ENCODE measurements at places on chromosomes 1 and 21.

DNA sequence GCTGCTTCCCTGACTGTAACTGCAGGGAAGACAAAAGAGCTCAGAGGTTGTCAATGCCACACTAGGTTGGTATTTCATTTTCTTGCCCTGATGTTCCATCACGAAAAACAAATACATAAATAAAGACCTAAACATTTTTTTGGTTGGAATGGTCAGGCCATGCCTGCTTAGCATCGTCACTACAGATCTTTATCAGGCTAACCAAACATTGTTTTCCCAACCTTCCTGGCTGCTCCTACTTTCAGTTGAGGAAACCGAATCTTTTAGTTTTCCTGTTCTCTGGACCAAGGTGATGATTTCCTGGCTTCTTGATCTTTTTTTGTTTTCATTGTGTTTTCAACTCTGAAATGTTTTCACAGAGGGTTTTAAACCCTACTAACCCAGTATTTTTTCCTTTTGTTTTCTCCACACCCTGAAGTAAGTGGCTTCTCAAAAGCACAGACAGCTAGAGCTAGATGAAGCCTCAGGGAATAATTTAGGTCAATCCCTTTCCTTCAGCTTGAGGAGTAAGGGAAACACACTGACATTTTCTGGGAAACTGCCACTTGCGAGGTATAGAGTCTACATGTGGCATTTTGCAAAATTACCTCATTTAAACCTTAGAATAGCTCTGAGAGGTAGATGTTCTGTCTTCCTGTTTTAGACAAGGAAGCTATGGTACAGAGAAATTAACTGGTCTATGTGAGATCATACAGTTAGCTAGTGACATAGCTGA is 67.2 kb upstream of the CNN3 start:
- DNase-seq = no peak

DNA sequence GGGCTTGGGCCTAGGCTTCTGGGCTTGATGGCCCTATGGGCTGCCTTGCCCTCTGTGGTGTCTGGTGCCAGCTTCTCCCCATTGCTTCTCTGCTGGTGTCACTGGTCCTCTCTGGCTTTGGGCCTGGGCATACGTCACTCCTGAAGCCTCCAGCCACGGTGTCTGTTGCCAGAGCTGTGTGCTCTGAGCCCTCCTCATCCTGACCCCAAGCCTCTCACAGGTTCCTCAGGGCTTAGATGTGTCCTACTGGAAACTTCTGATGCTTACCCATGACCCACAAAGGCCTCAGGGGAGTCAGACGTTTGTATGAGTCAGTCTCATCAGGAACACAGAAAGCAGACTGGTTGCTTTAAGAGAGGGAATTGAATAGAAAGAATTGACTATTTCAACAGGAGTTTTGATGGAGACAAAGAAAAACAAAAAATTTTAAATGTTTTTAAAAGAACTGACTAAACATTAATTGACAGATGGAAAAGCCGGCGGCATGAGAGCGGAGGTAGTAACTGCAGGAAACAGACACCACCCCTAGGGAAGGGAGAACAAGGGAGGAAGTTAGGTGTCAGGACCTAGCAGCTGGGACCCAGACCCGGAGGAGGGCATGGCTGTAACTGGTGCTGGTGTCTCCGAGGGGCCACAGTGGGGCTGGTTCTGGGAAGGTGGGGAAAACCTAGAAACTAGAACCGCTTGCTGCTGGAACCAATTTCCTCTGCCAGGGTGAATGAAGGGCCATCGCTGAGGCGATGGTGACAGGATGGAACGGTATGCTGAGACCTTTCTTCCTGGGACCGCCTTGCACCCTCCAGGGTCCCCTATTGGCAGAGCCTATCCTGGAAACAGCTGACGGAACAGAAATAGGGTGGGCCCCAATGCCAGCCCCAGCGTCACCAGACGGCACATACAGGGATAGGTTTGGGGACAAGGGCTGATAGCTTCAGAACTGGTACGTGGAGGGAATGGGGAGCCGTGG is 40.0 kb upstream of the CITED4 start:
- DNase-seq = peak; percentile 45

GRCh38 chr1:3774276-3774945 is 1.9 kb downstream of the SMIM1 start:
- DNase-seq = no peak

DNA sequence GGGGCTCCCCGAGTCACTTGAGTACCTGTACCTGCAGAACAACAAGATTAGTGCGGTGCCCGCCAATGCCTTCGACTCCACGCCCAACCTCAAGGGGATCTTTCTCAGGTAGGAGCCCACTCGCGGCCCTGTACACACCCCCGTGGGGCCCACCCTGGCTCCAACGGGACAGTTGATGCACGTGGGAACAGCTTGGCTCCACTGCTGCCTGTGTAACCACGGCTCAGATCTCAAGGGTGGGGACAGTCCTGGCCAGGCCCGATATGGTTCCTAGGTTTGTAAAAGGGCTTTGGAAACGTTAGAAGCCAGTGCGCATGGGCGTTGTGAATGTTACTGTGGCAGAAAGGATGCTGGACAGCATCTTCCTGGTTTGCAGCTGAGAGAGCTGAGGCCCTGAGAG is 18.8 kb downstream of the PODN start:
- no peak for DNase-seq

DNA sequence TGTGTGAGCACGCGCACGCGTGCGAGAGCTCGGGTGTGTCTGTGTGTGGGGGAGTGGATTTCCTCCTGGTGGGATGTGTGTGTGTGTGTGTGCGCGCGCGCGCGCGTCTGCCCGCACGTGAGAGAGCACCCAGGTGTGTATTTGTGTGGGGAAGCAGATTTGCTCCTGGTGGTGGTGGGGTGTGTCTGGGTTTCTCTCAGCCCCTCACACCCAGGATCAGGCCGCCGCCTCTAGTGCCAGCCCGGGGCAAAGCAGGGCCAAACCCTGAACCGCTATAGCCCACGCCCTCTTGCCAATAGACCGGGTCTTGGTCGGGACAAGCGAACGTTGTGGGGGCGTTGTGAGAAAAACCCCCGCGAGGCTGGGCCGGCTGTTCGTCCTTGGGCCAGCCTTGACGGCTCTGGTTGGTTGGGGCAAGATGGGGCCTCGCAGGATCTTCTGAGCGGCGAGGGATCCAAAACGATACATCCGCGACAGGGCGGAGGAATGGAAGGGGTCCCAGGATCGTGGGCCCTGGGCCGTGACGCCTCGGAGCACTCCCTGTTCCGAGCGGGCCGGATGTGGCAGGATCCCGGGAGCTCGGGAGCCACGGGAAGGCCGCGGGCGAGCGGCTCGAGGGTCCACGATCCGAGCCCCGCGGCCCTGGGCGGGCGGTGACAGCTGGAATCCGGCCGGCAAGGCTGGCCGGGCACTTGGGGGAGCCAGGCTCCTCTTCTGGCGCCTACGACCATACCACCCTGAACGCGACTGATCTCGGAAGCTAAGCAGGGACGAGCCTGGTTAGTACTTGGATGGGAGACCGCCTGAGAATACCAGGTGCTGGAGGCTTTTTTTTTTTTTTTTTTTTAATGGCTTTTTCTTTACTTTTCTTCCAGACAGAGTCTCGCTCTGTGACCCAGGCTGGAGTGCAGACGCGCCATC is 68.2 kb downstream of the RNF187 start:
- DNase-seq = no peak

DNA sequence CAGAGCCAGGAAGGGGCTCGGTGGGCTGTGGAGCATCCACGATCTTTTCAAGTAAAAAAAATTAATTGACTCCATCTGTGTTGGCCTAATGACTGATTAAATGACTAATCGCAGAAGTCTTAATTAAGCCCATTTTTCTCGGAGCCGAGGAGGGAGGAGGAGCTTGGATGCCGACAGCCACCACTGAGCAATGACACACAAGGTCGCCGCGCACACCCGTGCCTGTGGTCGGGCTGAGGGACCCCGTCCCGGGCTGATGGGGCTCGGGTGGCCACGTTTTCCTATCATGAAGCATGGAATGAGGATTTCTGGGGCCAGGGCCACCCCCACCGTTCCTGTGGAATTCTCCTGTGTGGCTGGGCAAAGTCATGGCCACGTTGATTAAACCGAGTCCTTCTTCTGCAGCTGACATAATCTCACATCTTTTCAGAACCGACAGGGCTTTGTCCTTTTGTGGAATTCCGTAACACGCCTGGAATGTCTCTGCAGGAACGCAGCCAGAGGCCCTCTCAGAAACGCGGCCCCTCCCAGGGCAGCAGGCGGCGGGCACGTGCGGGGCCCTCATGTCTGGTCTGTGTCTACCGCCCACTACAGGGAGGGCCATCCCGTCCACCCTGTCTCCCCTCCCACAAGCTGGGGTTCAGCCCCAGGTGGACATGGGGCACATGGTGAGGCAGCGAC is 60.7 kb downstream of the MORN1 start:
- peak; percentile 51 for DNase-seq

GRCh38 chr1:239886266-239886665 is 205.4 kb upstream of the FMN2 start:
- DNase-seq = no peak

DNA sequence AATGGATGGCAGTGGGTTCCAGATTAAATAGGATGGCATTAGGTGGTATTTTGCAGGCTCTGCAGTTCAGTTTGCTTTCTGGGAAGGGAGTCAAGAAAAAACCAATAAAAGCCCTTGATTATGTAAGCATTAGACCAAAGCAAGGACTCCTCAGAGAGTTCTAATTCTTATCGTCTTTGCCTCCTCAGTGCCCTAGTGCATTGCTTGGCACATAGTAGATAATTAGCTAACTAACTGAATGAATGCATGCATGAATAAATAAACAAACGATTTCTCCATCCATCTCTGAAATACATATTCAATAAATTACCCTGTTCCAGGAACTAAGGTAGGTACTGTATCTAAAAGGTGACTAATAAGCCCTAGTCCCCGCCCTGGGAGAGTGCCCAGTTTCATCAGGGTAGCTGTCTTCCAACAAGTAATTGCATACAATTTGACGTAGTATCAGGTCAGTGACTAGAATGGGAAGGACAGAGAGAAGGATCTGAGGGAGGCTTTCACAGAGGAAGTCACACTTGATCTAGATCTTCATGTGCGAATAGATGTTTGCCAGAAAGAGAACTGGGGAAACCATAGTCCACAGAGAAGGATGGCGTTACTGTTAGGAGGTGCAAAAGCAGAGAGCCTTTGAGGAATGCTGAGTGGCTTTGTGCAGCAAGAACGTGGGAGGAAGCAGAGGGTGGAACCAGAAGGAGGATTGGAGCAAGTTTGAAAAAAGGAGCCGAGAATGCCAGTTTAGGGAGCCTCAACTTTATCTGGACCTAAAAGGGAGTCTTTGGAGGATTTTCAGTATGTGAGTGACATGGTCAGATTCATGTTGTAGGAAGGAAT is 111.4 kb downstream of the TBX19 start:
- DNase-seq = no peak

- no peak for DNase-seq
Measured at GRCh38 chr1:9705337-9706093, 54.0 kb downstream of the PIK3CD start.

GRCh38 chr1:51203121-51203873 is 32.8 kb upstream of the RNF11 start:
- DNase-seq = no peak

DNA sequence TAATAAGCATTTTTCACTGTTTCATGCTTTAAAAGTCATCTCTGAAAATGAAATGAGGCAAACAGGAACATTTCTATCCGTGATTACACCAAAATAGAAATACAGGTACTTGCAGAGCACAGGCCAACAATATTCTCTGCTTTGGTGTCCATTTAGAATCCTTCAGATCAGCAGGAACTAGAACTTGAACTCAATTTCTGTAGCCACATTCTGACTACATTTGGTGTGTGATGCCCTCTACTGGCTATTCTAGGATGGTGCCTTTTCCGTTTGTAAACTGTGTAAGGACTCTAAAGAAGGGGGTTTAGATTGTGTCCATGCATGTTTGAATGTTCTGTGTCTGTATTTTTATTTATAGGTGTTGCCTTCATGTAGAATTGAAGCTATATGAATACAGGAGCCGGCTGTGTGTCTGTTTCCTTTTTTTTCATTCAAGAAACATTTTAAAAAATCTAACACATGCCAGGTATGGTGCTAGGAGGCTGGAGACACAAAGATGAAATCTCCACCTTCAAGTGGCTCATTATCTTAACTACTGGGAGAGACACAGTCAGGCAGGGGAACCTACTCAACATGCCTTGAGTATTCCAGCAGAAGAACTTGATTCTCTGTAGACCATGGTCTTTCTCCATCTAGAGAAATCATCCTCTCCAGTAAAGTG is 7.6 kb upstream of the ZNF326 start:
- DNase-seq = no peak

- DNase-seq = no peak
Measured at GRCh38 chr1:184036517-184036949, 995 bp downstream of the COLGALT2 start.

DNA sequence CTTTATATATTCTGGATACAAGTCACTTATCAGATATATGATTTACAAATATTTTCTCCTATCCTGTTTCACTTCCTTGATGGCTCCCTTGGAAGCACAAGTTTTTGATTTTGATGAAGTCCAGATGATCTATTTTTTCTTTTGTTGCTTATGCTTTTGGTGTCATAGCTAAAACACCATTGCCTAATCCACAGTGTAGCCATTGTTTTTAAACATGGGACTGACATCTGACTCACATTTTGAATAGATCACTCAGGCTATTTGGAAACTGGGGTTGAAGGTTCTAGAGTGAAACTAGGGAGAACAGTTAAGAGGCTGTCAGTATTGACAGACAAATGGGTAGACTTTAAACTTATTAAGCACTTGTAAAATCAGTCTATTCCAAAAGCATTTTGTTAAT is 16.6 kb downstream of the AK4 start:
- no peak for DNase-seq

- DNase-seq = no peak
Measured at GRCh38 chr21:18368205-18368604, 35.4 kb downstream of the TMPRSS15 start.

GRCh38 chr1:23578997-23579363 is 19.7 kb upstream of the ID3 start:
- no peak for DNase-seq

- DNase-seq = no peak
Measured at GRCh38 chr1:15684042-15684461, at the start of gene PLEKHM2. TSS of gene PLEKHM2 (plus strand) at chr1:15684320. CDS start at chr1:15684559, 239 bp downstream.

GRCh38 chr1:230883967-230884366 is 15.6 kb upstream of the C1orf198 start:
- DNase-seq = no peak

DNA sequence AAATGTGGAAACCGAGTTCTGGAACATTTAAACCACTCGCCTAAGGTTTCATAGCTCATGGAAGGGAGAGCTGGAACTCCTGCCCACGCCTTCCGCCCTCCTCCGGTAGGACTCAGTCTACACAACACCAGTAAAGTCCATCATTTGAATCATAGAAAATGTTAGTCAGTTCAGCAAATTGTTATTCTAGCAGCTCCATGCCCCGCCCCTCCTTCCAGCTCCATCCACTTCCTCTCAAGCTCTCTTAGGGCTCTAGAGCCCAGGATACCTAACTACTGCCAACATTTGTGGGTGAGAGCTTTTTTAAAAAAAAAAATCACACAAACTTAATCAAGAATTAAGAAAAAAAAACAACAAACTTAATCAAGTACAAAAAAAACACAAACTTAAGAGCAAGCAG is 121.8 kb downstream of the TBX15 start:
- DNase-seq = no peak

GRCh38 chr1:169043823-169044222 is 62.7 kb upstream of the ATP1B1 start:
- no peak for DNase-seq

- DNase-seq = no peak
Measured at GRCh38 chr1:3599286-3599811, 12.0 kb downstream of the MEGF6 start.

- DNase-seq = no peak
Measured at GRCh38 chr1:32345289-32345827, 9.3 kb upstream of the MARCKSL1 start.

All from AG04449 (cell line).